ENCODE measurements at places on chromosomes 5 and 9. TPM values are rescaled to one million over a fixed set of nuclear protein-coding genes. Genes with fewer than 3 reads are reported as not detected.

Gene TMOD1
- total RNA-seq: 7.9 TPM

Gene CFAP77
- 3.7 TPM for total RNA-seq

Gene NMUR2
- total RNA-seq: not detected

GRCh38 chr5:138579517-138579863 lies 4.3 kb upstream of the HSPA9 start:
- DNase-seq: no peak
- H3K36me3 ChIP-seq: no peaks in the 10 kb centered on the region
- H3K4me3 ChIP-seq: no peak overlapping the region
- H3K4me1 ChIP-seq: no peaks in the 10 kb centered on the region
- H3K27ac ChIP-seq: no peak overlapping the region
- H3K27me3 ChIP-seq: no peaks in the 10 kb centered on the region
